Stomach (tissue), 19 donors: ENCODE measurements at places on chromosomes 7 and 10.

GRCh38 chr10:113425541-113425951 lies 127.3 kb upstream of the HABP2 start:
- no peak for DNase-seq

- no peak for DNase-seq
Measured at GRCh38 chr7:133207687-133208086, 45.2 kb upstream of the EXOC4 start.

DNA sequence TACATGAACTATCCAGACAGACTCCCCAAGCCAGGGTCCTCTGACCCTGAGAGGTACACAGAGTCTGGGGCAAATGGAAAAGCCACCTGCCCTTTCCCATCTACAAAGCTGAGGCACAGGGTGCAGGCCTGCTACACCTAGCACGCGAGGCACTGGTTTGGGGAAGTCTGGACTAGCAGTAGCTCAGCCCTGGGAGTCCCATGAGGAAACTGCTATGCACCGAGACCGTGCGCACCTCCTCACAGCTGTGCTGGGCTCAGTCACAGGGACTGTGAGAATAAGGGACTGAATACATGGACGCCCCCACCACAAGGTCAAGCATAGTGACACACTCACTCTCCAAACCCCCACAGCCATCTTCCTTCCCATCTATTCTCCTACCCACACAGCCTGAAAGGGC lies 8.2 kb downstream of the MAT1A start:
- peak; percentile 15 for DNase-seq

DNA sequence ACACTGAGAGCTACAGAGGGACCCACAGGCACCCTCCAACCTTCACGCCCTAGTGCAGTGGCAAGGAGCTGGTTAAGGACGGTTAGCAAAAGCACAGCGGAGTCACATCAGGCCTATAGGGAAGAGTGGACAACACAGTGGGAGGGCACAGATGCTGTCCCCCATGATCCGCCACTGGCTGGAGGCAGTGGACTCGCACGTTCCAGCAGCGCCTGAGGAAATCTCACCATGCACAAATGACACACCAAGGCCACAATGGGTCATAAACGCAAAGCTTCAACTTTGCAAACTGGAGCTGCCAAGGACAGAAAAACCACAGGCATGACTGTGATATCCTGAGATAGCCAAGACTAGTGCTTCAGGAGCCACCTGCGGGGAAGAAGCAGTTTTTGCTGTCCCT lies 58.8 kb downstream of the GRB10 start:
- no peak for DNase-seq

DNA sequence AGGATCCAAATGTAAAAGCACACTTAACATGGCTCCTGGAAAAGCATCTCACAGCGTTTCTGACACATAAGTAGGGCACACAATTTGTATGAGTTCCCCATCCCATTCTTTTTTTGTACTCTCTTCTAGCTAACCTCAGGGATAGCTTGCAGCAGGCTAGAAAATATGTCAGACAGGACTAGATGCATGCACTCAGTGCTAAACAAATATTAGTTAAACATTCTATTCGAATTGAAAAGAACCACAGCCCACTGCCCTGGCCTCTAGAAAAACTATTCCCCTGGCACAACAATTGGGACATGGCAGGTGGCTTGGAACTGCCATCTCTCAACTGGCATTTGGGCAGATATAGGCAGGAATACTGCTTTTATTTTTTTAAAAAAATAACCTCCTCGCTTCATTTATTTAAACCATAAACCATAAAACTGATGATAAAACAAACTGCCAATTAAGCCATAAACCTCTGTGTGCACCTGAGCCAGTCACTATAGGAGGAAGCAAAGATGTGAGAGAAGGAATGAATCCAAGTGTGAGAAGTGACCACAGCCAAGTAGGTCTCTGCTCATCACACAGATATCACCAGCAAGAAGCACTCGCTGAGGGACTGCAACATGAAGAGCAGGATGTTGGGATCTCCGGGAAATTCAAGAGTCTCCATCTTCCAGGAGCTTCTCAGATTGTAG lies 394.1 kb downstream of the NEBL start:
- no peak for DNase-seq

GRCh38 chr7:48089046-48090003 lies at the start of gene UPP1:
Gene UPP1, plus strand, starts transcription at chr7:48089265. Its CDS starts 5,519 bp downstream, at chr7:48094784.
- DNase-seq, result peak; percentile 88

- no peak for DNase-seq
Measured at GRCh38 chr10:22489467-22489866, 144.2 kb downstream of the SPAG6 start.

GRCh38 chr10:11913079-11913641 lies 90.0 kb downstream of the PROSER2 start:
- DNase-seq, result no peak

DNA sequence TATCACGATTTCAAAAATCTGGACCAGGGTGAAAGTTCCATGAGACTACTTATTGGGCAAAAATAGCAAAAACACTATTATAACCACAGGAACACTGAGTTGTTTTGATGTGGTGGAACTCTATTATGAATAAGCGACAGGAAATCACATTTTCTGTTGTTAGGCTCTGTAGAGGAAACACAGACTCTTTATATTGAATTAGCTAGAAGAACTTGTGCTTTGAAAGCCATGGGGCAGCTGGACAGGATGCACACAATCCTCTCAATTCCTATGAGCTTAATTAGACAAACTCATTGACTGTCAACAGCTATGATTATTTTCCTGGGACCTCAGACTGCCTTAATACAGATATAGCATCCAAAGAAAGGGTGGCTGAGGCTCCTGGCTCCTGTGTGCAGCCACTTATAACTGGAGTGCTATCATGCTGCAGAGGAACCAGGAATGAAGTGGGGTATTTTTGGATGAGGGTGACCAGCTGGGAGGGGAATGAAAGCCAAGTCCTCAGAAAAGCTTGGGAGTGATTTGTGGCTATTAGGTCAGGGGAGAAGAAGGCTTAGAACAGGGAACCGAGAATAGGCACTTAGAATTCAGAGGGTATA lies 657.3 kb downstream of the TYW1 start:
- no peak for DNase-seq

- no peak for DNase-seq
Measured at GRCh38 chr7:48832303-48832845, 92.0 kb upstream of the CDC14C start.

- peak; percentile 70 for DNase-seq
Measured at GRCh38 chr7:102891693-102892261, 21.0 kb upstream of the LRRC17 start.

- DNase-seq, result no peak
Measured at GRCh38 chr7:99131290-99131689, 12.6 kb downstream of the SMURF1 start.

- peak; percentile 91 for DNase-seq
Measured at GRCh38 chr7:130721486-130722277, 12.3 kb downstream of the KLF14 start.

- no peak for DNase-seq
Measured at GRCh38 chr7:74193054-74193453, 16.8 kb upstream of the LAT2 start.

DNA sequence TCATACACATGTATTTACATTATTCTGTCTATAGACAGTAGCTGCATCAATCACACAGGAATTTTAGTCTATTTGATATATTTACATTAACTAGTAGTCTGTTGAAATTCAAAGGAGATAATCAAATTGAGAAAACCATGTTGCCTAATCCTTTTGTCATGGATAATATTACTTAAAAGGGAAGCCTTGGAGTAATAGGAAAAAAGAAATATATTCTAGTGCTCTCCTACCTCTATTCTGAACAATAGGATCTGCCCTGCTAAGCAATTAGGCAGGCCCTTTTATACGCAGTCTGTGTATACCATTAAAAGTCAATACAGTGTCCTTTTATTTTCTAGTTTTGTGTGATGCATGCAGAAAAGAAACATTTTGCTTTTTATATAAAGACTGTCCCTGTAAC lies 24.5 kb downstream of the UMAD1 start:
- DNase-seq, result no peak

- DNase-seq, result no peak
Measured at GRCh38 chr7:140638173-140638791, 2.3 kb downstream of the DENND2A start.

DNA sequence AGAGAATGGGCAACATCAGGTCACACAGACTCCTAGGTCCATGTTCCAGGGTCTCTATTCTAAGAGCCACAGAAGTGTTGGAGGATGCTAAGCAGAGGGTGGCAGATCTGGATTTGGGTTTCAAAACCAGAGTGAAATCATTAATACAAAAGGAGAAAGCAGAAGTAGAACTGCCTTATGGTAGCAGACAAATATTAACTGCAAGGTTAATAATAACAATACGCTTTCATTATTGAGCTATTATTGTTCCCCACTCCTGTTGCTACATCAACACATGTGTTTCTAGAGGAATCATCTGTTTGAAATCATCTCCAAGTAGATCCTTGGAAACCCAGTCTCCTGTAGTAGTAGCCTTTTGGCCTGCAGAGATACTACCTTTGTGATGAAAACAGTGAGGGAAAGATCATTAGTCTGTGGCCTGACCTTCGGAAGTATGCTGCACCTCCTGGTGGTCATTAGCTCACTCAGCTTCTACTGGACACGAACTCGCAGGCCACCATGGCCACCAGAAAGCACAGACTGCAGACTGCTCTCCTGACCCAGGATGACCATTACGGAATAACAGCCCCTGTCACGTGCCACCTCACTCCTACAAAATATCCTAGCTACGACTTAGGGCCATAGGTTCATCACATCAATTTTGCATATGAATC lies 84.6 kb downstream of the XPNPEP1 start:
- no peak for DNase-seq

GRCh38 chr7:24932815-24933214 lies 47.2 kb downstream of the OSBPL3 start:
- no peak for DNase-seq

DNA sequence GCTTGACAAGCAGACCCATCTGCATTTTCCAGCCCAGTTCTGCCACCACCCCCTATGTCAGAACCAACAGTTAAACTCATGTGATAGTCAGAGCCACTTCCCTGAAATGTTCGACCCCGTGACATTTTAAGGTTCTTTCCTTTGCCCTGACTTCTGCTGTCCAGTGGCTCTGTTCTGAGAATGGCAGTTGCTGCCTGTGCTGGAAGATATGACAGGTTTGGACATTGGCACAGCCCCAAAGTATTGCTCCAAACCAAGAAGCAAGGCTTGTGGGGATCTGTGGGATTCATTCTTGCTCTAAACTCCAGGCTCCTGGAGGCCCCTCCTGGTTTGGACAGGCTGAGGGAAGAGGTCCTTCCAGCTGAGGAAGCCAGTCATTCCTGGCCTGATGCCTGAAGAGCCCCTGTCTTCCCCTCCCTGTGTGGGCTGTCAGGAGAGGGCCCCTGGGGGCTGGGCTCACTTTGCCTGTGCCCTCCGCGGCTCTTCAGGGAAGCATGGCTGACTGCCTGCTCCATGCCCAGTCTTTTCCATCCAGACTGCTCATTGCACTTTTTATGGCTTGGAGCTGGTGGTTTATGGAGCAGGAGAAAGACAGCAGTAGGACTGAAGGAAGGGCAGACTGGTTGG lies 138.0 kb downstream of the CDH23 start:
- no peak for DNase-seq

DNA sequence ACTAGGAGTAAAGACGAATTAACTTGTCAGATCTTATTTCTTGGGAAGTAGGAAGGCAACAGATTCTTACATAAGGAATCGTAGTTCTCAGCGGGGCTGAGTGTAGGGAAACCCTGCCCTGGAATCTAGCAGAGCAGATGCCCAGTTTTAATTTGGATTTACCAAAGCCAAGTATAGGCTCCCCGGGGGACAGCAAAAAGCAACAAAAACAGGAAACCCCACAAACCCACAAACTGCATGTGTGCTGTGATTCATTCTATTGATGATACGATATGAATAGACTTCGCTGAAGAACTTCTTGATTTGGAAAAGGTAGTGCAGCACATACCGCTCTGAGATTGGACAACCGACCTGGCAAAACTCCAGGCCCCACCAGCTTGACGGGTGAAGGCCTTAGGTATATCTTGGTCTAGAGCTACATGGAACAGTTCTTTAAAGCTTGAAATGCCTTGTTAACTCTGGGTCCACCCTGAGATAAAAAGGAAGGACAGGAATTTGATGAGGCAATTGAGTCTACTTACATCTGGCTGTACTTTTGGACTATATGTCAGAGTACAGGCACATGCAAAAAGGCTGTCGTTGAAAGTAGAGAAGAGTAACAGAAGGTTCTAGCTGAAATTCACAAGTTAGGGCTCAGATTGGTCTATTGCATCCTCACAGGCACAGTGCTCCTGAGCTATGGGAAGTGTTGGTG lies 49.1 kb downstream of the STRA8 start:
- no peak for DNase-seq

DNA sequence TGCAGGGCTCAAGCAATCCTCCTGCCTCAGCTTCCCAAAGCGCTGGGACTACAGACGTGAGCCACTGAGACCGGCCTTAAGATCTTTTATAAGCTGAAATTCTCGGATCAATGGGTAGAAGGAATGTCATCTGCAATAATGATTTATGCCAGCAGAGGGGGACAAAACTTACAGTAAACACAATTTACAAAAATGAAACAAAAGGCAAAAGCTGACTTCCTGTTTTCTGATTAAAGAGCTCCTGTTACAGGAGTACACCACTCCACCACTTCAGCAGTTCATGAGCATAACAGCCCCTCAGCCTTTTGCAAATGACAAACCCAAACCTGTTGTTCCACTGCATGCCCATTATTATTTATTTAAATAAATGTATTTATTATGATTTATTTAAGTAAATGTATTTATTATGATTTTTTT lies 88.5 kb upstream of the ATP6V0A4 start:
- peak; percentile 80 for DNase-seq
